ENCODE measurements at places on chromosomes 7 and 10.

DNA sequence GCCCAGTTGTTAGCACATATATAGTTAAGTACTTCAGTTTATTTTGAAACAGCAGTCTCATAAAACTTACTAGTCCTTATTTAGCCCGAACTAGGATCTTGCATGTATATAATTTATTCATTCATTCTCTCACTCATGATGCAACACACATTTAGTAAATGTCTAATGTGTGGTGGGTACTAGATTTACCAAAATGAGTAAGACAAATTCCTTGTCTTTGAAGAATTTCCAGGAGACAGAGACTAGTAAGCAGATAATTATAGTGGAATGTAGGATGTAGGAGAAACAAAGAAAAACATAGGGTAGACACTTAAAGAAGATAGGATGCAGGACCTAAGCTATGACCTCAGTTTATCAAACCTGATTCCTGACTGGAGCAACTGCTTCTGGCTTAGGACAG is 120.2 kb upstream of the AMPH start:
- H3K27me3 ChIP-seq, result no peaks in the 10 kb centered on the region
- H3K36me3 ChIP-seq, result no peaks in the 10 kb centered on the region
- H3K4me1 ChIP-seq, result no peaks in the 10 kb centered on the region

- peaks cover 16% of the 10 kb centered on the region for H3K27me3 ChIP-seq
- H3K4me3 ChIP-seq, result no peak overlapping the region
- no peak for DNase-seq
- H3K27ac ChIP-seq, result peak overlapping the region; percentile 95
- H3K4me1 ChIP-seq, result peaks cover 29% of the 10 kb centered on the region
These were observed 126.9 kb downstream of the TACC2 start for GRCh38 chr10:122115874-122116273.

DNA sequence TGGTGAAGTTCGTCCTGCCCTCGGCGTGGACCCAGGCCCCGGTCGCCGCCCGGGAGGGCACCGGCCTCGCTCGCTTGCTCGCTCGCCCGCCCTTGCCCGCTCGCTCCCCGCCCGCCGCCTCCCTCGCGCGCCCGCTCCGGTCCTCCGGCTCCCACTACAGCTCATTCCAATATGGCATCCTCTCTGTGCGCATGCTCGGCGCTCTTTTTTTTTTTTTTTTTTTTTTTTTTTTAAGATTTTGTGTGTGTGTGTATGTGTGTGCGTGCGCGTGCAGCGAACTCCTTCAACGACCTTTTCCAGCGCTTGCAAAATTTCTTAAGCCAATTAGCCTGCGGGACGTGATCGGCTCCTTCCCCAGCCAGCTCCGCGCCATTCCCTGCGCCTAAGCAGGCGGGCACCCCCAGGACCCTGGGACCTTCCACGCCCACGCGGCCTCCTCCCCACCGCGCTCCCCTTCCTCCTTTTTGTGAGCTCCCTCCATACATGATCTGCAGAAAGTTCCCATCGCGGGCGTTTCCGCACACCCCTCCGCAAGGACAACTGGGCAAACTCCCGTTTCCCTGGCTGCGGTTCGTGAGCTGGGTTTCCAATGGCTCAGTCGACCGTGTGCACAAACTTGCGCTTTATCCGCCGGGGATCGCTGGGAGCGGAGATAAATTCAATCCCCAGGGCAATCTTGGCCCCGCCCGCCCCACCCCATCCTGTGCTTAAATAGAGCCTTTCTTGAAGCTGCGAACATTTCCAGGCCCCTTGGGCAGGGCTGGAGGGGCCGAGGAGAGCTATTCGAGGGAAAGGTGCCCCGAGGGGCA is at the start of gene SFMBT2:
TSS of gene SFMBT2 (minus strand) at position 173 of the 809 bp plus-strand sequence. CDS start 29,136 bp downstream, outside the sequence.
- no peaks in the 10 kb centered on the region for H3K36me3 ChIP-seq
- peaks cover 12% of the 10 kb centered on the region for H3K27me3 ChIP-seq
- DNase-seq, result no peak

- H3K27ac ChIP-seq, result no peak overlapping the region
- H3K36me3 ChIP-seq, result no peaks in the 10 kb centered on the region
- H3K4me3 ChIP-seq, result no peak overlapping the region
- DNase-seq, result no peak
- peaks cover 15% of the 10 kb centered on the region for H3K4me1 ChIP-seq
- peaks cover 26% of the 10 kb centered on the region for H3K27me3 ChIP-seq
These were observed 7.5 kb downstream of the MNX1 start for GRCh38 chr7:157002819-157003421.

DNA sequence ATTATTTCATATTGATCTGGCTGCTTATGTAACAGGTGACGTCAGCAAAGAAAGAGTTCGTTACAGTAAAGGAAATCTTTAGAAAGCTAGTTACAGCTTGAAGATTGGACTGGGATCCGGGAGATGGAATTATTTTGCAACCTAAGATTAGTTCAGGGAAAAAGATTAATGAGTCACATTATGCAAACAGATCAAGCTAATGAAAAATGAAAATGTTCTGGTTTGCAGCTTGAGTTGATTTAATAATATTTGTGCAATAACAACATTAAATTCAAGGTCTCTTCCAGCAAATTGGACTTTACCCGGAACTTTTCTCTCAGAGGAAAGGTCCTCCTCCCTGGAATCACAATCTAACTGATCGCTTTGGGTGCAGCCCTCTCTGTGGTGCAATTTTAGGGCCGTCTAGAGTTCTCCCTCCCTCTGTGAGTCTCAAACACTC is 119.5 kb downstream of the OTUD1 start:
- no peak overlapping the region for H3K4me3 ChIP-seq
- H3K27ac ChIP-seq, result peak overlapping the region; percentile 79
- no peaks in the 10 kb centered on the region for H3K36me3 ChIP-seq
- H3K4me1 ChIP-seq, result peaks cover 24% of the 10 kb centered on the region

DNA sequence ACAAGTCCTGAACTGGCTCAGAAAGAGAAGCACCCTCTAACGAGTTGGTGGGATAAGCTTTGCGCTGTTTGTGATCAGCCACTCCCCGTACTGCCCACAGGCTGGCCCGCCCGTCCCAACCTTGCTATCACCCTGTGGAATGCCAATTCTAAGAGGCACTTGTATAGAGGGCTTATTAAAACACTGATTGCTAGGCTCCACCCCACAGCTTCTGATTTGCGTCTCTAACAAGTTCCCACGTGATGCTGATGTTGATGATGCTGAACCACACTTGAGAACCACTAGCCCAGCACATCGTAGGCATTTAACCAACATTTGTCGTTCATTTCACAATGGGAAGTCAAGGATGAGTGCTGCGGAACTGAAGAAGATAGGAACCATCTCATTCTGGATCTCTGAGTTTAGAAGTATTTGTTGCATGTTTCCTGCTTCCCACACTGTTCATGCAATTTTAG is 12.7 kb upstream of the GSAP start:
- H3K4me3 ChIP-seq, result no peak overlapping the region
- H3K36me3 ChIP-seq, result no peaks in the 10 kb centered on the region

DNA sequence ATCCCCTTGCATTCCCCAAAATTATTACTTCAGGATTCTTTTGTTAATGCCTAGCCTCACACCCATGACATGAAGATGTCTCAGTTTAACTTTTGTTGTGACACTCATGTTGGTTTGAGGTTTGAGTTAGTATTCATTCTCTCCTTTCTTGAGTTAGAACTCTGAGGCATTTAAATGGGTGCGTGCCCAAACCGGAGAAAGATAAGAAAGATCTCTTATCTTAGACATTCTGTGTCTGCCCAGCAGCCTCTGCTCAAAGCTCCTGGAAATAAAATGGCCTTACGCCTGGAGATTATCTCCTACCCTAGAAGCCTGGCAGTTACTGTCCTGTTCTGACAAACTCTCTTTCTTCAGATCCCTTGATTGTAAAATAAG is 26.3 kb downstream of the WBP1L start:
- H3K36me3 ChIP-seq, result peaks cover 7% of the 10 kb centered on the region
- no peak for DNase-seq
- peak overlapping the region; percentile 57 for H3K27ac ChIP-seq
- H3K4me1 ChIP-seq, result peaks cover 93% of the 10 kb centered on the region
